ENCODE measurements at places on chromosomes 1 and 21.
A peak's percentile ranks its signal among the peaks of the same experiment; 100 is the strongest.

DNA sequence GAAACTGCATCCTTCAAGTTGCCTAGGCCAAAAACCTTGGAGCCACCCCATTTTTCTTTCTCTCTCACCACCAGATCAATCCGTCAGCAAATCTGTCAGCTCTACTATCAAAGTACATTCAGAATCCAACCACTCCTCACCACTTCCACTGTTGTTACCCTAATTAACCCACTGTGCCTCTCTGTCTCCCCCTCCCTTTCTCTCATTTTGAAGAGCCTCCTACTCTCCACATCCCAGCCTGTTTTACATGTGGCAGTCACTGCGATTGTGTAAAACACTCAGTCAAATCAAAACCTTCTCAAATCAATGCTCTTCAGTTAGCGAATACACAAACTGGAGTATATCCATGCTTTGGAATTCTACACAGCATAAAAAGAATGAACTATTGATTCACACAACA is 33.1 kb downstream of the ZNF684 start:
- DNase-seq: no peak

- no peak for DNase-seq
Observed at GRCh38 chr1:24329797-24330543, 10.8 kb downstream of the GRHL3 start.

- no peak for DNase-seq
Observed at GRCh38 chr1:42312576-42313212, 22.3 kb downstream of the FOXJ3 start.

- DNase-seq: no peak
Observed at GRCh38 chr1:76543495-76543894, 323.8 kb upstream of the ST6GALNAC5 start.

DNA sequence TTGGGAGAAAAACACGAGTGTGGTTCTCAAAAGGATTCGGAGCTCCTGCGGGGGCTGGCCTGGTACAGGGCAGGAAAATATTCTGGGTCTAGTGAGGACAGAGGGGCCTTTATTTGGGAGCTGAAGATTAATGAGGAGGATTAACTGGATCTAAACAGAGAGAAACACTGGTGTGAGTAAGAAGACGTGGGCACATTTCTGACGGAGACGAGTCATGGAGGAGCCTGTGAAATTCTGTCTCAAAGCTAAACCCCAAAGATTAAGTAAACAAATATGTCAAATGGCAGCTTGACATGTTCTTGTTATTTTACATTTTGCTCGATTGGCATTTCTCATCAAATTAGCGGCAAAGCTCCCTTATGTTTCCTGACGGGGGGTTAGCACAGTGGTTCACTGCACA is 12.8 kb downstream of the PROK1 start:
- no peak for DNase-seq

DNA sequence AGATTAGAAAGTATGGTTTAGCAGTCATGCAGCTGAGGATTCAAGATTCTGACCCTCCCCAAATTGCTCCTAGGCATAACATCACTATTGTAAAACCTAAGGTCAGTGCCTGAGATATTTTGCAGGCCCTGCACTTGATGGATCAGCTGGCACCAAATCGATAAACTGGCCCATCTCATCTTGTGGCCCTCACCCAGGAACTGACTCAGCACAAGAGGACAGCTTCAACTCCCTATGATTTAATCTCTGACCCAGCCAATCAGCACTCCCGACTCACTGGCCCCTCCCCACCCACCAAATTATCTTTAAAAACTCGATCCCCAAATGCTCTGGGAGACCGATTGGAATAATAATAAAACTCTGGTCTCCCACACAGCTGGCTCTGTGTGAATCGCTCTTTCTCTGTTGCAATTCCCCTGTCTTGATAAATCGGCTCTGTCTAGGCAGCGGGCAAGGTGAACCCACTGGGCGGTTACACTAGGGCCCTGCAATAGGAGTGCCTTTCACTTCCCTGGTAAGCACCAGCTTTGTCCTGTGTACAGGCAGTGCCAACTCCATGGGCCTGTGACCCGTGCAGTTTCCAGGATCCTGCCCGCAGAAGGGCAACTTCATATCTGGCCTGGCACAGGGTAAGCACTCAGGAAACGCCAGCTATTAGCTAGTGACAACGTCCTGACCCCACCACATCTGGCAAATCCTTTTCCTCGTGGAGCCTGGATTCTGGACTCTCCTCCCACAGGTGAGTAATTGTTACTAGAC is 28.7 kb upstream of the SLC2A5 start:
- no peak for DNase-seq

DNA sequence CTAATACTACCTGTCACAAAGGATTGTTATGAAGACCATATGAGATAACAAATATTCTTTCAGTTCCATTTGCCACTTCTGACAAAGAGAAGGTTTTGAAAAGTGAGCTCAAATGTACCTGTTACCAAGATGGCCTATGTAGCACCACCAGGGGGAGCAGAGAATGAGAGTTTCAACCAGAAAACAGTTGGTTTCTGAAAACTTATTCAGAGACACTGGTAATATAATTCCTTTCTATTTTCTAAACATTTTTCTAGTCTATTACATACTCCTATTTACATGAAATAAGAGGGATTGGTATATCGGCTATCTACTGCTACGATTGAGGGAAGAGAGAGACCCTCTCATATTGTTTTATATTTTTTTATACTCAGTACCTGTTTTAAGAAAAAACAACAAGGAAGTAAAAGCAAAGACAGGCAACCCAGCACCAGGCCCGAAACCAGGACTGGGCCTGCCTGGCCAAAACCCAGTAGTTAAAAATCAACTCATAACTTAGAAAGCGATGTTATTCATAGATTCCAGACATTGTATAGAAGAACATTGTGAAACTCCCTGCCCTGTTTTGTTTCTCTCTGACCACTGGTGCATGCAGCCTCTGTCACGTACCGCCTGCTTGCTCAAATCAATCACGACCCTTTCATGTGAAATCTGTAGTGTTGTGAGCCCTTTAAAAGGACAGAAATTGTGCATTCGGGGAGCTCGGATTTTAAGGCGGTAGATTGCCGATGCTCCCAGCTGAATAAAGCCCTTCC is 48.3 kb downstream of the IL23R start:
- DNase-seq: no peak

DNA sequence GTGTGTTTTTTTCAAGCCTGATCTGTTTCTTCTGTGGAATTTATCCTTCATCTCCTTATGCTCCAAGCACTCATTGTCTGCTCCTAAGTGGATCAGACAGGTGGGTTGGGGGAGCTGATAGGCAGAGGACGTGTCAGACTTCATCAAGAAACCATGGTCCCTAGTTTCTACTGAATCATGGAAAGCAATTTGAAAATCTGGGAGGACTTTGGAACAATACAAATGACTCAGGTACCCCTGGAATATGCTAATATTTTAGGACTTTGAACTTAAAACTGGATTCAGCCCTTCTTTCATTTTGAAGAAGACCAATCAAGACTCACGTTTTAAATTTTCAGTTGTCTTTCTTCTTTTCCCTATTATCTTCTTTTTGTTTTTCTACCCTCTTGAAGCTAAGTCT is 7.7 kb downstream of the ABCG1 start:
- DNase-seq: no peak

- no peak for DNase-seq
Observed at GRCh38 chr1:229900220-229900619, 166.8 kb upstream of the GALNT2 start.

DNA sequence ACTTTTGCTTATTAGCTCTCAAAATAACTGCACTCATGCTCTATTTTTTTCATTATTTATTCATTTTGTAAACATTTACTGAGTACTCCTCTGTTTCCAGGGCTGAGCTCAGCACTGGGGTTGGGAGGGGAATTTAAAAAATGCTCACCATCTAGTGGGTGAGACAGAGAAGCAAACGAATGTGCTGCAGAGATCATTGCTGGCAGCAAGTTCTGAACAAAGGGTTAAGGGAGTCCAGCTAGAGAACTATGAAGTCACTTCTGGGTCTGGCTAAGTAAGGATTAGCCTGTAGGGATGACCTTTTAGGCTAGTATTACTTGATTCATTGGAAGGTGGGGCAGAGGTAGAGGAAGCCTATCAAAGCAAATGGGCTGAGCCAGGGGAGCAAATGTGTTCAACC is 99.1 kb upstream of the ZNF644 start:
- DNase-seq: no peak

DNA sequence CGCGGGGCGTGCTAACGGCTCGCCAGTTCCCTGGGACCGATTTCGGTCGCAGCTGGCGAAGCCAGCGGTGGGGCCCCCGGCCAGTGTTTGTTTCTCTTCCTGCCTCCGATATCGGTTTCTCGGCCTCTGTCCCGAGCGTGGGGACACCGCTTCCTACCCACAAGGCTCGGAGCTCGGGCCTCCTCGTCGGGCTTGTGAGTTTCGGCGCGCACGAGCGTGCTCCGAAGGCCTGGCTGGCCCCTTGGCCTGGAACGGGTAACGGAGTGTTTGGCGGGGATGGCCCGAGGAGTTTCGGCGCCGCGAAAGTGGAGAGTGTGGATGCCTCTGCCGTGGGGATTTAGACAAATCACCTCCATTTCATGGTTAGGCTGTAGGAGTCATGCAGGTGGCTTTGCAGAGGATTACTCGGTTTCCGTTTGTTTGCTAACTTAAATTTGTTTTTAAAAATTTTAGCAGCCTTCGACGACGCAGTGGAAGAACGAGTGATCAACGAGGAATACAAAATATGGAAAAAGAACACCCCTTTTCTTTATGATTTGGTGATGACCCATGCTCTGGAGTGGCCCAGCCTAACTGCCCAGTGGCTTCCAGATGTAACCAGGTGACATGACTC is 559 bp downstream of the RBBP4 start:
- DNase-seq: no peak

- DNase-seq: no peak
Observed at GRCh38 chr1:57131701-57132394, 166.0 kb upstream of the C8B start.

DNA sequence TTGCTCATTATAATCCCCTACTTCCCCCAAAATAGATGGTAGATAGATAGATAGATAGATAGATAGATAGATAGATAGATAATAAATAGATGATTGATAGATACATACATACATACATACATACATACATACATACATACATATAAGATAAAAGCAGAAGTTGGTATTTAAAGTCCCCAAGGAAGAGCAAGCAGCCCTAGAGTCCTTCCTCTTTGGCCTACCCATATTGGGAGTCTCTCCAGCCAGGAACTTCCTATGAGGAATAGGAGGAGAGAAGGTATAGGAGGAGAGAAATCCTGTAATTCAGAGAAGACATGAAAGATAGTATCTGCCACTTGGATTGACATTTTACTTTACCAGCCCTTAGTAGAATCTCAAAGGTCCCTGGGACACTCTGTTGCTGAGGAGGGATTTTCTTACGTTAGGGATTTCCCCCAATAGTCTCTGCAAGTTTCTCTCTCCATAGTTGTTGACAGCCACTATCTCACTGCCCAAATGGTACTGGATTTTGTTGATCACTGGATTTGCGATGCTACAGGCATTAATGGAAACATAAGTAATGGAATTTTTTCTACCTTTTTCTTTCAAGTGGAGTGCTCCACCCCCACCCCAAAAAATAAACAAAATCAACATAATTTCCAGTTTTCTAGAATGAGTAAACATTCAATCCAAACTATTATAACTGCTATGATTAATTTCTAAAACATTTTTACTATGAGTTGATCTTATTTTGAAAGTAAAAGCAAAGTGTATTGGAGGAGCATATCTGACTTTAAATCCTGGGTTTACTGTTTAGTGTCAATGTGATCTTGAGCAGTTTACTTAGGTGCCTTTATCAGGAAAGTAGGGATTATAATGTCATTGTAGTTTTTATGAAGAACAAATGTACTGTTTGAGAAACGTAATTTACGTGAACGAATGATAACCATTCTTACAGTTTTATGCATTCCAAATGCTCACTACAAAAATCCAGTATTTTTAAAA is 93.2 kb upstream of the TNFSF4 start:
- no peak for DNase-seq

GRCh38 chr1:45012639-45013278 is 705 bp downstream of the UROD start:
- DNase-seq: peak; percentile 23

GRCh38 chr1:24266398-24266941 is 52.7 kb upstream of the GRHL3 start:
- no peak for DNase-seq

GRCh38 chr1:109492779-109493178 is 1.1 kb upstream of the CYB561D1 start:
- DNase-seq: no peak

GRCh38 chr1:119373465-119373864 is 4.9 kb downstream of the HAO2 start:
- no peak for DNase-seq

GRCh38 chr1:20028125-20028524 is 41.9 kb upstream of the PLA2G5 start:
- no peak for DNase-seq

DNA sequence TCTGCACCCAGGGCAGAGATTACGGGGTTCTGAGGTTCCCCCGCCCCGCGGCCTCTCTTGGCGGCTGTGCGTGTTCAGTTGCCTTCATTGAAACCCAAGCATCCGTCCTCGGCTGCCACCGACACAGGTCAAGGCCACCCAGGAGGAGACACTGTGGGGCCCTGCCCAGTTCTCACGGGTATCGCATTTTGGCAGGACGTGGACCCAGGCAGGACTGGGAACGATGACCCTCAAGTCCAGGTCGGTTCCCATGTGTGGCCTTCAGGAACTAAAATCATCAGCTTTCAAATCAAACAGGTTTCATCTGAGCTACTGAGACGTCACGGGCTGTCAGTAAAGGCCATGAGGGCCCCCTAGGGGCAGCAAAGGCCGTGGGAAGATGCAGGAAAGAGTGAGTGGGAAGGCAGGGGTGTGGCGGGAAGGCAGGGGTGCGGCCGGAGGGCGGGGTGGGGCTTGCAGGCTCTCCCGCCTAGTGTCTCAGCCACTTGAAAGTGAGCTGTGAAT is 7.0 kb upstream of the C1orf174 start:
- no peak for DNase-seq

DNA sequence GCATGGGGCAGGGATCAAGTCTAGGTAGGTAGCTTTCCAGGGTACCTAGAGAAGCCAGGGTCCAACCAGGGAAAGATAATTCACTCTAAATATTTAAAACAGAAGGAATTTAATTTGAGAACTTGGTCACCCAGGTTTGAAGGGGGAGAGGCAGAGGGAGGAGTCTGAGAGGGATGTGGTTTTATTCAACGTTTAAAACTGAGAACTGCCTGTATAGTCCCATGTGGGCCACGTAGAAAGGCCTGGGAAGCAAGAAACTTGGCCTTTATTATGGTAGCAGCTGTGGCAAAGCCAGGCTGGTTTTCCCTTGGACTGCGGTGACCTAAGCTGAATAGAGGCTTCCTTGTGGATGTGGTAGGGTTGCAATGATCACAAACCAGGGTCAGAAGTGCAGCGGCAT is 42.0 kb upstream of the DUSP10 start:
- no peak for DNase-seq

GRCh38 chr1:171405391-171405714 is 80.0 kb upstream of the PRRC2C start:
- DNase-seq: no peak

DNA sequence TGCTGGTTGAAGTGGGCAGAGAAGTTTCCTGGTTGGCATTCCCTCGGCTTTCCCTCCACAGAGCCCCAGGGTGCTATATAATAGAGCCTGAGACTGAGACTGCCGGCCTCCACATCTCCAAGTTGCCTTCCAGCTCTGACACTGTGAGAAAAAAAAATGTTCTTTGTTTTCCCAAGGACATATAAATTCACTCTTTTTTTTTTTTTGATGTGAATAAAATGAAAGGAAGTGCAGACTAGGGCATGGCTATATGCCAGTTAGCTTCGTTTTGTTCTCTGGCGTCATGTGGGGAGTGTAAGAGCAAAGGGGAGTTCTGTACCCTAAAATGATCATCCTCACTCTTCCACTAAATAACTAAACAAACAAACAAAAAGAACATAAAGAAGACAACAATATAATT is 101.6 kb downstream of the TNFSF18 start:
- no peak for DNase-seq

GRCh38 chr1:178986204-178986603 is 39.5 kb upstream of the FAM20B start:
- DNase-seq: no peak

- DNase-seq: no peak
Observed at GRCh38 chr21:17370263-17370662, 142.6 kb upstream of the CXADR start.
